Fibroblast of mammary gland (primary cell): ENCODE measurements at places on chromosomes 16 and 17.

DNA sequence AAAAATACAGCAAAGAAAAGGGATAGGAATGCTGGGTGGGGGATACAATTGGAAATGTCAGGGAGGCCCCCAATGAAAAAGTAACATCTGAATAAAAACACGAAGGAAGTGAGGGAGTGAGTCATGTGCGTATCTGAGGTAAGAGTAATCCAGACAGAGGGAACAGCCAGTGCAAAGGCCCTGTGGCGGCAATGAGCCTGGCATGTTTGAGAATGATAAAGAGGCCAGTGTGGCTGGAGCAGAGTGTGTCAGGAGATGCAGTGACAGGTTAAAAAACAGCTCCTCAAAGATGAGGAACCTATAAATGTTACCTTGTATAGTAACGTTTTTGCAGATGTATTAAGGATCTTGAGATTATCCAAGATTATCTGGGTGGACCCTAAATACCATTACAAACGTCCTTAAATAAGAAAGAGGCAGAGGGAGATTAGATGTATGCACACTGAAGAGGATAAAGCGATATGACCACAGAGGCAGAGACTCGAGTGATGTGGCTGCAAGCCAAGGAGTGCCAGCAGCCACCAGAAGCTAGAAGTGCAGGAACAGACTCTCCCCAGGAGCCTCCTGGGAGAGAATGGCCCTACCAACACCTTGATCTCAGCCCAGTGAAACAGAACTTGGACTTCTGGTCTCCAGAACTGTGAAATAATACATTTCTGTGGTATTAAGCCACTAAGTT lies 17.8 kb upstream of the SLC35B1 start:
- DNase-seq = no peak

- DNase-seq = peak; percentile 88
These were observed 6.0 kb upstream of the RNF213 start for GRCh38 chr17:80254396-80255251.

GRCh38 chr17:31460226-31460721 lies 68.8 kb downstream of the RAB11FIP4 start:
- no peak for DNase-seq

- DNase-seq = no peak
These were observed 45.6 kb upstream of the MEAK7 start for GRCh38 chr16:84550096-84550495.

DNA sequence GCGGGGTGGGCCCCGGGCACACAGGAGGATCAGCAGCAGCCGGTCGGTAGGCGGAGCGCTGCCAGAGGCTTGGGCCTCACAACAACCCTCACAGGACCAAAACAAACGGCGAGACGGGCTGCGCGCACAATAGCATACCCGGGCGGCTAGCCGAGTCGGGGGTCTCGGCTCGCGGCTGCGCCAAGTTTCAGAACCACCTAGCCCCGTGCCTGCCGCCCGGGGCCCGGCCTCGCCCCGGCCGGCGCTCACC lies 732 bp downstream of the ULK2 start:
- peak; percentile 57 for DNase-seq

DNA sequence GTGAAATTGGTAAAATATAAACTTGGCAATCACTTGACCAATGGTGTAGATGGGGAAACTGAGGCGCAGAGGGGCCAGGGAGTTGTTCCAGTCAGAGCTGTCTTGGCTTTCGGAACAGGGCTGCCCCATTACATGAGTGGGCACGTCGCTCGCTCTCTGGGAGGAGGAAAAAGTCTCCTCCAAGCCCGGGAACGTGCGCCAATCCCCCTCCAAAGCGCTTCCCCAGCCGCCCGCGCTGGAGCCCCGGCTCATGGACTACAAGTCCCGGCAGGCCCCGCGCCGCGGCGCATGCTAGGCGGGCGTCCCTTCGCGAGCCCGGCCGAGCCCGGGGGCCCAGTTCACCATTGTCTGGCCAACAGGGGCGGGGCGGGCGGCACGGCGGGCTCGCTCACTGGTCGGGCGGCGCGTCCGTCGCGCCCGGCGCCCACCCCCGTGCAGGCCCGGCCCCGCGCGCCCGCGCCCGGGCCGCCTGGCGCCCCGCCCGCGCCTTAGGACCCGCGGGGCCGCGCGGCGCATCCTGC lies at the start of gene LLGL1:
TSS of gene LLGL1 (plus strand) at position 515 of the 521 bp plus-strand sequence. CDS start 48 bp downstream, outside the sequence.
- peak; percentile 92 for DNase-seq

DNA sequence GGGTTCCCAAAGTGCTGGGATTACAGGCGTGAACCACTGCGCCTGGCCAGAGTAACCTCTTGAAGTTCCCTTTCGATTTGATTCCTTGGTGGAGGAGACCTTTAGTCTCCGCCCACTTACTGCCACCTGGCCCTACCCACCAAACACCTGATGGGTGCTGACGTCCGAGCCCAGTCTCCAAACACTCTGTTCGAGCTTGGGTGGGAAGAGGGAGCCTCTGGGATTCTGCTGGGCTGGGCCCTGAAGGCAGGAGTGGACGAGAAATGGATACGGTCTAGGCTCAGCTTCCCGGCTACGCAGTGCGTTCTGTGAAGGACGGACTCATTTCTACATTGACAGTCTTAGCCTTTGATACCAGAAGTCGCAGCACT lies 870 bp upstream of the ITGA3 start:
- no peak for DNase-seq

GRCh38 chr16:73231944-73232554 lies 184.1 kb upstream of the ZFHX3 start:
- DNase-seq = no peak

- DNase-seq = no peak
These were observed 28.8 kb upstream of the ST6GALNAC1 start for GRCh38 chr17:76672270-76672851.

- DNase-seq = no peak
These were observed 4.5 kb upstream of the KRTAP4-6 start for GRCh38 chr17:41144846-41145245.

DNA sequence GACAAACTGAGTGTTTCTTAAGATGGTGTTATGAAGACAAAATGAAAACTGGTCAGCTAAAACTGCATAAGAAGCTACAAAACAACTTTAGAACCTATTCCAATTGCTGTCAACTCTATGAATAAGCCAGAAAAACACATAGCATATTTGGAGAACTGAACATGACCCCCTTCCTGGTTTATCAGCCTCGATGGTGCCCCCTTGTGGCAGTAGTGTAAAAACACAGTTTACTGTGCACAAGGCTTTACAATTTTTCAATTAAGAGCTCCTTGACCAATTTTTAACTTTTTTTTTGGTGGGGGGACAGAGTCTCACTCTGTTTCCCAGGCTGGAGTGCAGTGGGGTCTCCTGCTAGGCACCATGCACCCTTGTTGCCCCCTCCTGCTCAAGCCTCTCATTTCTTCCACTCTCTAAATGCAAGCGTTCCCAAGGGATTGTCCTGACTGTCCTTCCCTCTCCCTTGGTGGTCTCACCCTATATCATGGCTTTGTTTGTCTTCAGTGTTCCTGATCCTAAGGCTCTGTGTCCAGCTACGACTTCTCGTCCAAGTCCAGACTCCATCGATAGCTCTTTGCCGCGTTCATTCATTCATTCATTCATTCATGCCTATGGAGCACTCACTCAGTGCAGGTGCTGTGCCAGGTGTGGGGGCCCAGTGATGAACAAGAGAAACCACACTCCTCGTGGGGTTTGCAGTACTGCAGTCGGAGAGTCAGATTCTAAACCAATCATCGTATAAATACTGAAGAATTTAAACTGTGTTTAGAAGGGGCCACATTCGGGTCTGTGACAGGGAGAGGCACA lies 7.5 kb downstream of the EIF1 start:
- DNase-seq = peak; percentile 85

GRCh38 chr17:59026176-59026939 lies 80.3 kb downstream of the TRIM37 start:
- DNase-seq = no peak

- no peak for DNase-seq
These were observed 25.5 kb downstream of the CDH5 start for GRCh38 chr16:66391726-66392670.

DNA sequence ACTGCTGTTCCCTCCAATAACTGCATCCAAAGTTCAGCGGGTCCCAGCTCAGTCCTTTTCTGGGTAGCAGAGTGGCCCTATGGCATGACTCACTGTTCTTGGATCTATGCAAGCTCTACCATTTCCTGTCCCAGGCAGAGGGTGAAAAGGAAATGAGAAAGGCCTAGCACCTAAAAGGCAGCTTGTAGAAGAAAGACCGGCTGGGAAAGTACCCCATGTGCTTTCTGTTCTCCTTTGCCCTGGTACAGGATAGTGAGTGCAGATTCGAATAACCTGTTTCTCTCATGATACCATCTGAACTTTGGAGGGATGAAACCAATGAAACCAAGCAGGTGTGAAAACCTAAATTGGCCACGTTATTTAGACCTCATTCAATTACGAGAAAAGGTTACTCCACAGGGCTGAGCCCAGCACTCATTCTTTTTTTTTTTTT lies 12.7 kb upstream of the HASPIN start:
- peak; percentile 64 for DNase-seq

DNA sequence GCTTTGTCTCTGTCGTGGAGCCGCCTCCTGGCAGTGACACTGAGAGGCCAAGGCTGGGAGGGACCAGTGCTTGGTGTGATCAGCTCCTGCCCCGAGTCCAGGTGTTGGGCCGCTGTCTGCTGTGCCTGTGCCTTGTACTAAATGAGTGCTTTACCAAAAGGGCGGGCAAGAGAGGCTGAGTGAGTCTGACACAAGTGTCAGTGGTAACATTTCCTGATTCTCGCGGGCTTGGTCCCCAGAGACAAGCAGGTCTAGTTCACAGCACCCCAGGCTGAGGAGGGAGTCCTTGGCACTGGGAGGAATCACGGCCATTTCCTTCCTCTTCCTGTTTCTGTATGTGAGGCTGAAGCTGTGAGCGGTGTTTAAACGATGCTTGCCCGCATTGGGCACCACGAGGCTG lies 30.2 kb downstream of the PLD6 start:
- no peak for DNase-seq

- DNase-seq = no peak
These were observed 68.0 kb downstream of the CBLN1 start for GRCh38 chr16:49213594-49213993.
